ENCODE measurements at places on chromosomes 12 and 14.

- DNase-seq: no peak
These were observed 2.8 kb upstream of the CLEC9A start for GRCh38 chr12:10027721-10028120.

GRCh38 chr14:90368946-90369721, 27.7 kb upstream of the CALM1 start:
- no peak for DNase-seq

DNA sequence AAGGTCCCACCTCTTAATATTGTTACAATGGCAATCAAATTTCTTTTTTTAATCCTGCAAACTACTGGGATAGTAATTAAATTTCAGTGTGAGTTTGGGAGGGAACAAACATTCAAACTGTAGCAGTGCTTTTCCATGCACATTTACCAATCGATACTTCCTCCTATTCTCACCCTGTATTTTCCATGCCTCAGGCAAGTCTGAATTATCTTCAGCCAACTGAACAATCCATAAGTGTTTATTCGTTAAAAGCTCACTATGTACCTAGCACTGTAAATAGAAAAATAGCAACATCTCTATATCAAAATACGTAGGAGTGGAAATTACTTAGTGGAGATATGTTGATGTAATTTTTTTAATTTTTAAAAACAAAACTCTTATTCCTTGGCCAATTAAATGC, 43.5 kb downstream of the CCDC177 start:
- DNase-seq: no peak

- DNase-seq: peak; percentile 83
These were observed 21.0 kb upstream of the CHFR start for GRCh38 chr12:132908145-132909029.

DNA sequence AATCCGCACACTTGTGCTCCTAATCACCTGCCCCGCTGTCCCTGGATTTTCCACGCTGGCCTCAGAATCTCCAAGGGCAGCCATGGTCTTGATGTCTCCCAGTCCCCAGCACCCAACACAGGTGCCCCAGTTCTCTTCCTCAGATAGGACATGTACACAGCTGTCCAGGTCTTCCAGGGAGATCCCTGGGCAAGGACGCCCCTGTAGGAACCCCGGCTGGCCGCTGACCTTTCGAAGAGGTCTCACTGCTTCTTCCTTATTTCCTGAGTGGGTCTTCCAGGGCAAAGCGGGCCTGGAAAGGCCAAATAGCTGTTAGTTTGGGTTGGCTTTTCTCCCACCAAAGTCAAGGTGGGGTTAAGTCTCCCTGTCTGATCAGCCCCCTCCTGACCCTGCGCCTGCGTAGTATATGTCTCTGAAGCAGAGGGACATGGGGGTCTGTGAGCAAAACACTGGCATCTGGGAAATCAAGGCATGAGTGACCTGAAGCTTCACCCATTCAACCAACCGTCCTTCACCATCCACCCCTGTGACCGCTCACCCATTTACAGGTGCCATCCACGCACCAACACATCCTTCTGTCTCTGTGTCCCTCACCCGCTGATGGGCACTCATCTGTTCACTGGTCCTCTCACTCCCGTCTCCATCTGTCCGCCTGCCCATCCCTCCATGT, 4.6 kb downstream of the BEGAIN start:
- DNase-seq: no peak

DNA sequence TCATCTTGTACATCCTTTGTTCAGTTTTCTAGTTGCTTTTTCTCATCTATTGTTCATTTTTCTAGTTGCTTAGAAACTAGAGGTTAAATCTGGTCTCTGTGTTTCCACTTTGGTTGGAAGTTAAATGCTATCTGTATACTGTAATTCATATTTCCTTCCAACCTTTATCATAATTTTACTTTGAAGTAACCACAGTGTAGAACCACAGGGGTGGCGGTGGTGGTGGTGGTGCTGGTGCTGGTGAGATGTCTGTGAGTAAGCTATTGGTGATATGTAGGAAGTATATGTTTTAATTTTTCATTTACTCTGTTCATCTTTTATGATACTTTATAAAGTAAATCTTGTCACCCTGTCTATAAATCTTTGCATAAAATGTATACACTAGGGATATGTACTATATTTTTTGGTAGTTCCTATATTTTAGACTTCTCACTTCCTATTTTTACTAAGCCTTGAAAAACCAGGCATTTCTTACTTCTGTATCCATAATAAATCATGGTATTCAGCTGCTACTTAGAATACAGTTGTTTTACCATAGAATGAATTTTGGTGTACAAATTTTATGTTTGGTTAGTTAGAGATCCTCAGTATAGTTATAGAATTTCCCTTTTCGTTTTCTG, 31.9 kb downstream of the CCDC91 start:
- DNase-seq: peak; percentile 4

- no peak for DNase-seq
These were observed 1040.4 kb downstream of the FLRT2 start for GRCh38 chr14:86570371-86570770.

DNA sequence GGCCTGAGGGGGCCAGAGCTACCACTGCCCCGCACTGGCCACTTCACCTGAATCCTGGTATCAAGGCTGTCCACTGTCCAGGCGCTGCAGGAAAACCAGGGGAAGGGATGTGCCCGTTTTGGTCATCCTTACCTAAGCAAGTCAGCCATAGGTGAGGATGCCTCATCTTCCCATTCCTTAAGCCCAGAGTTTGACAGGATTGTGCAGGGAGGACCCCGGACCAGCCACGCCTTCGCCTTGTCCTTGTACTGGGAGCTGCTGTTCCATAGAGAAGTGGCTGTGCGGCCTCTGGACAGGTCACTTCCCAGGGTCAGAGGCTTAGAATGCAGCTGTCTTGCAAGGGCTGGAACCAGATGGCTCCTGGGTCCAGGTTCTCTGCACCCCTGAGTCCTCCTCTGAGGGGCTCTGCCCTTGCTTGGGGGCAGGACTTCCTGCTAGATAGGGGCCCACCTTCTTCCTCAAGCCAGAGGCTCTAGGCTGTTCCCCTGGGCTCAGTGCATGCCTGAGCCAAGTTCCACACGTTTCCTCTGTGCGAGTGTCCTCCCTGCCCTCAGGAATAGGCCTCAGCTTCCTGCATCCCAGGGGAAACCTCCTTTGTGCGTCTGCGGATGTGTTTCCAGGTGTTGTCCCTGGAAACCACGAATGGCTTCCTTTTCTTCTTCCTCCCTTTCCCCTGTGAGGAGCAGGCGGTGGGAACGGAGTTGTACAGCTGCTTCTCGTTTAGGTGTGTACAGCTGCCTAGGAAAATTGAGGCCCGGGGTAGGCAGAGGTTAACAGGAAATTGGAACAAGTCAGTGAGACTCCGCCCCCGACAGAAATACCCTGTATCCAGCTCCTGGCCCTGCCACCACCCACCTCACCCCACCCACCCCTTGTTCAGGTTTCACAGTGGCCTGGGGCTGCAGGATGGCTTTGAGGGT, 54.3 kb upstream of the RIN3 start:
- no peak for DNase-seq

DNA sequence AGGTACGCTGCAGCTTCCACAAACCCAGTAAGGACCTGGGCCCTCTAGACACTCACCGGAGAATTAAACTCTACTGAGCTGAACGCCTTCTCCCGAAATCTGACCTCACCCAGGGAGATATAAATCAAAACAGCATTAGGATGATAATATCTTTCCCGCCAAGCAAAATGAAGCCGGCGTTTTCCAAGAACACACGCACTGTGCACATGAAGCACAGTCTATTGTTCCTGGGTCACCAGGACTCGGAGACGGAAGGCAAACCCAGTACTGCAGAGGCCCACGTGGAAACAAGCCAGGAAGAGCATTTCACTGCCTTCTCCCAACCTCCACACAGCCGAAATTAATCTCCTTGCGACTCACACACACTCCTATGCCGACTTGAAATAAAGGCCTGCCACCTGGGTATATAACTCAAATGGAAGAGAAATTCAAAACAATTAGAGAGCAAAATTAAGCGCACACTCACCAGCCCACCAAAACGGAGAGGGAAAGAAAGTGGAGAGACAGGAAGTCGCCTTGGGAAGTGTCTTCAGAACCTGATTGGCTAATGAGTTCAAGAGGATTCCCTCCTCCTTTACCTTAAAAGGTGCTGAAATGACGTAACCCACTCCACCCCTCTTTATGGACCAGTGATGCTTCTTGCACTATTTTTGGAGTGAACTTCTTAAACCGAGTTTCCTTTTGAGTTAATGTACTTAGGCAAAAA, at the start of gene CCNB1IP1:
TSS of gene CCNB1IP1 (minus strand) at position 492 of the 706 bp plus-strand sequence. CDS start 16,756 bp downstream, outside the sequence.
- no peak for DNase-seq

- DNase-seq: no peak
These were observed 96.9 kb upstream of the FGD4 start for GRCh38 chr12:32302218-32303173.

- no peak for DNase-seq
These were observed 877.6 kb upstream of the SEL1L start for GRCh38 chr14:82411298-82411697.

DNA sequence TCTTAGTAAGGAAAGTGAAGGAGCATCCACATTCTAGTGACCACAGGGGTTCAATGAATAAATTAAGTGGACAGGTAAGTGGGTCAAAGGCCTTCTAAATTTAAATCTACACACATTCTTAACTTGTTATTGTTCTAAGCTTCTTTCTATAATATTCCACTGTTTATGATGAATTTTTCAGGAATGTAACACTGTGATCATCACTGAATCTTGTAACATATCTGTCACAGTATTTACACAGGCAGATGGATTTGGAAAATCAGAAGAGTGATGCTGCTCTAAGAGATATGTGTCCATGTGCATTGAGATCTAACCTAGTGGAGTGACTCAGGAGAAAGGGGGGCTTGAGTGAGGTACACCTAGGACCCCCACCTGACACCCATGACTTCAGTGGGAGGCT, 115.4 kb upstream of the OVCH1 start:
- DNase-seq: no peak

DNA sequence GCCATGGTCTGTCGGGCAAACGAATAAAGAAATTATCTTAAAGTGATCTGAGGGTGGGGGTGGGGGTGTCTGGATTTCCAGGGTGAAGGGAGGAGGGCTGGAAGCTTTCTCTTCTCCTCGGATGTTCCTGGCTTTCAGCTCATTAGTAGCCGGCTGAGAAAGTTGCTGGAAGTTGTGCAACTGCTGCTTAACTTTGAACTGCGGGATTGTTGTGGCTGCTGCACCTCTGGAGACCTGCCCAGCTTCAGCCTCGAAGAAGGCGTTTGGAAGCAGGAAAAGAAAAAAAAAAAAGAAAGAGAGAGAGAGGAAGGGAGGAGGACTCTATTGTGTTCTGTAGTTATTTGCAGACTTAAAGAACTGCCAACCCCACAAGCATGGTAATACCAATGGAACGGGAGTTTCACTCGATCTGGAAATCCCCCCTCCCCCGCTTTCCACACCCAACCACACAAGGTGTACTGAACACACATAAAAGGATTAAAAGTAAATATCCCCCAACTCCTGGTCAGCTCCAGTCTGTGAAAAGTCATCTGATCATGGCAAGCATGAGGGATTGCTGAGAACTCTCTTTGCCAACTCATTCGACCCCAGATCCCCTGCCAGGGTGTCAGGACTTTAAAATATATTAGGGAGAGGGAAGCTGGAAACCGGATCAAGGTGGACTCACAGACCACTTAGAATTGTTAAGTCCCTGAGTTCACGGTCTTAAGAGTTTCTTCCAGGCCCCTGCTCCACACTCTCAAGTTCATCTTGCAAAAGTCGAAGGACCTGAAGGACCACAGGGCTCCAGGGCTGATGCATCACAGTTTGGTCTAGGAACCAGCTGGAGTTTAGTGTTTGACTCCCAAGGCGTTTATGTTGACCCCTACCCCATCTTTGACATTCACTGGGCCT, at the start of gene RASSF9:
TSS of gene RASSF9 (minus strand) at position 213 of the 894 bp plus-strand sequence. CDS start at position 5, 208 bp downstream.
- DNase-seq: no peak

GRCh38 chr12:509500-509899, 49.8 kb downstream of the B4GALNT3 start:
- no peak for DNase-seq

GRCh38 chr12:5588591-5588990, 156.7 kb downstream of the NTF3 start:
- DNase-seq: no peak

GRCh38 chr12:6163416-6164060, 36.7 kb upstream of the CD9 start:
- no peak for DNase-seq

GRCh38 chr12:52895726-52896189, 9.1 kb downstream of the KRT8 start:
- DNase-seq: no peak

- DNase-seq: no peak
These were observed 9.2 kb downstream of the KRT1 start for GRCh38 chr12:52670961-52671360.

- no peak for DNase-seq
These were observed 30.1 kb downstream of the PSEN1 start for GRCh38 chr14:73166399-73166798.

DNA sequence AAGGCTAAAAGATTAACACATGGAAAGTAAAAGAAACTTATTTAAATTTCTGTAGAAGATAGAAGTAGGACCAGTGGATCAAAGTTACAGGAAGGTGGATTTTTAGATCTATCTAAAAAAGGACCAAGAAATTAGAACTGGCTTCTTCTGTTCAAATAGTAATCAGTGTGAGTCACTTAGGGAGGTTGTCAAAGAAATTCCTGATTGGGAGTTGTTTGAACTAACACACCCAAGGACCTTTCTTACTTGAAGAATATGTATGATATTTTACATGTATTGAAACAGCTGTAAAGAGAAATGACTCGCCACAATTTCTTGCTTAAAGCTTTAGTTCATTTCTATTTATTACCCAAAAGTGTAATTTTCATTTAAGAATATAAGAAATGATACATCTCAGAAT, 256.9 kb downstream of the RAD51B start:
- no peak for DNase-seq

DNA sequence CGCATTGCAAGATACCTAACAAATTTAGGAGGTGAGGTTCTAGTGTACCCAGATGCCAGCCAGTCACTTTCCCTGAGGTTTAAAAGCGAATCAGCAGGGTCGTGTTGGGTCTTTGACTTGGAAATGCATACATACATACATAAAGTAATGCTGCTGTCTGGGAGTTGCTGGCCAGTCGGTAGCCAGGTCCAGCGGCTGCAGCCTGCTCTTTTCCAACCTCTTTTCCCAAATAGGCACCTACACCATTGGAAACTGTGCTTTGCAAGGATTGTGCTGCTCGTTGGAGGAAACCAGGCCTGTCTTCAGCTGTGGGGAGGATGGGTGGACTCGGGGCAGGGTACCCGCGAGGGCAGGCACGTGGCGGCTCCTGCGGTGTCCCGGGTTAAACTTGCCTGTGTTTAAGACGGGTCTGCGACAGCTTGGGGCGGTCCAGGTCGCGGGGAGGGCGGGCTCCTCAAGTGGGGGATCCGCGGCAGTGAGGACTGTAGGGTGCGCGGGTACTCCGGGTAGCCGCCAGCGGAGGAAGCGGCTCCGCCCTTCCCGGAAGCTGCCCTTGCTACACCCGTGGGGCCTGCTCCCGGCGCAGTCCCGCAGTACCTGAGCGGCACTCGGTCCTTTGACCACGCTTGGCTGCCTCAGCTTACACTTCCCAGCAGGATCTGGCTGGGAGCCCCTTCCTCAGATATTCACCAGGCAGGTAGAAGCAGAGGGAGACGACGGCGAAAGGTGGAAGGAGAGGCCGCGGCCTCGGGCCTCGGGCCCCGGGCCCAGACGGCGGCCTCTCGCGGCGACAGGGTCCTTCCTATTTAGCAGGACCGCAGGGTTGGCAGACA, 2.7 kb downstream of the TTC6 start:
- no peak for DNase-seq
